SW 1271 (cell line): ENCODE measurements at places on chromosomes 4 and X.

GRCh38 chr4:10552591-10553280, 95.5 kb upstream of the ZNF518B start:
- no peak for DNase-seq

- no peak for DNase-seq
These were observed 24.7 kb downstream of the RPL9 start for GRCh38 chr4:39433878-39434492.

DNA sequence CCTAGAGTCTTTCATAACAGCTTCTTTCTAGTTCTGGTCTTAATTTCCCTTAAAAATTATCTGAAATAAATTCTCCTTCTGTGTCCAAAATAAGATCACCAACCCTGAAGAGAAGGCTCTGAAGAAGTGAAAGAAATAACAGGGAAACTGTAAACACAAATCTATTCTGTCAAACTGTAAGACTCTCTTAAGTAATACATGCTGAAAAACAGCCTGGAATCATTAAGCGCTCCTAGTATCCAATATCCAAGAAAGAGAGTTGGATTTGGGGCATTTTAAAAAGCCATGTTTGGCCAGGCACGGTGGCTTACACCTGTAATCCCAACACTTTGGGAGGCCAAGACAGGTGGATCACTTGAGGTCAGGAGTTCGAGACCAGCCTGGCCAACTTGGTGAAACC, 53.3 kb downstream of the RELL1 start:
- no peak for DNase-seq

- no peak for DNase-seq
These were observed 168.9 kb downstream of the DCK start for GRCh38 chr4:71162386-71162785.

GRCh38 chrX:118225711-118226428, 109.3 kb upstream of the KLHL13 start:
- no peak for DNase-seq

- no peak for DNase-seq
These were observed 69.6 kb downstream of the ENPP6 start for GRCh38 chr4:184147858-184148737.

DNA sequence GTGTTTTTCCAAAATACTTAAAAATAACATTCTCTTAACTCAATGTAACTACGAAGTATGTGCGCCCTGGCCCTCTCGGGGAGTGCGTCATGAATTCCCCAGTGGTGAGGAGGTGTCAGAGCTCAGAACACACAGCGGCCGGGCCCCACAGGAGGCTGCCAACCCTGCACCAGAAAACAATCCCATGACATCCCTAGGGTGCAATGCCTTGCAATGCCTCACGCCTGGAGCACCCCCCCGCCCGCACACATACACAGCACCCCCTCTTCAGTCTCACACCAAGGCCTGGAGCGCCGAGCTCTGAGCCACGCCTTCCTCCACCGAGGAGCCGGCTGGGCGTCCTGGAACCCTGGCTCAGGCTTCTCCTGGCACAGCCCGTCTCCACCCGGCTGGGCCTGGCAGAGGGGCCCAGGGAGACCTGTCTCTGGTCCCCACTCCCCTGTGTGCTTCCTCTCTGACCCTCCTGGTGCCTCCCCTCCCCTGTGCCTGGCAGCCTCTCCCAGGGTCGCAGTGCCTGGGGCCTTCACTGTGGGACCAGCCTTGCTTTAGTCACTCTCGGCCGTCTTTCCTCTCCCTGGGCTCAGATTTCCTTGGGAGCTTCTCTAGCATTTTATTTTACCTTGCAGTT, 108.2 kb upstream of the ADRA2C start:
- DNase-seq: no peak

- no peak for DNase-seq
These were observed 32.4 kb upstream of the SORCS2 start for GRCh38 chr4:7159923-7160322.

GRCh38 chrX:63809173-63809572, 24.2 kb upstream of the ARHGEF9 start:
- no peak for DNase-seq

- no peak for DNase-seq
These were observed 2.4 kb downstream of the RAB33A start for GRCh38 chrX:130174045-130174704.

- no peak for DNase-seq
These were observed 3.8 kb downstream of the ANKRD50 start for GRCh38 chr4:124708517-124709300.

DNA sequence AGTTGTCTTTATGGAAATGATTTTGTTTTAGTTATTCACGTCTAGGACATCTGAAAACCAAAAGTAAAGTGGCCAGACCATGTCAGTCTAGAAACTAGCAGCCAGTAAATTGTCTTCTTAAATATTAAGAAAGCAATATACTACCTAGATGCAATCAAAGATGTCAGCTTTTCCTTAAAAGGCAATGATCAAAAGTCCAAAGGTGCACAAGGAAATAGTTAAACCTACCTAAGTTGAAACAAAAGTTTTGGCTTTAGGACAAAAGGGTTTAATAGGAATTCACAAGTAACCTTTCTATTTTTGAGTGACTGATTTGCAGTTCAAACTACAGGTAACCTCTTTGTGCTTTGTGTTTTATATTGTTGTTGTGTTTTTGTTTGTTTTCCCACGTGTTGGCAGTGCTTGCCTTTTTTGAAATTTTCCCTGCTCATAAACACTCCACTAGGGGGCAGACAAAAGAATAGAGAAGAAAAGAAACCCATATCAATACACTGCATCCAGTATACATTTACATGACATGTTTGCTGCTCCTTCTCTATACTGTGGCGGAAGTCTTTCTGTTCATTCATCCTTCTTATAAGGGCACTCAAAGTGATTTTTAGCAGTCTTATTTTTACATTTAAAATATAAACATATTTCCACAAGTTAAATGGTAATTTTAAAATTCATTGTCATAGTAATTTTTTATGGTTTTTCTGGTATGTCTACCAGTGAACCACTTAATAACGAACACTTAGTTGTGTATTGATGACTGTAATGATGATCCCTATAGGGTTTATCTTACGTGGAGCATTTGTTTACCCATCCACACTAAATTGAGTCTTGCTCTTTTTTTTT, 62.7 kb downstream of the GAB1 start:
- DNase-seq: peak; percentile 17

DNA sequence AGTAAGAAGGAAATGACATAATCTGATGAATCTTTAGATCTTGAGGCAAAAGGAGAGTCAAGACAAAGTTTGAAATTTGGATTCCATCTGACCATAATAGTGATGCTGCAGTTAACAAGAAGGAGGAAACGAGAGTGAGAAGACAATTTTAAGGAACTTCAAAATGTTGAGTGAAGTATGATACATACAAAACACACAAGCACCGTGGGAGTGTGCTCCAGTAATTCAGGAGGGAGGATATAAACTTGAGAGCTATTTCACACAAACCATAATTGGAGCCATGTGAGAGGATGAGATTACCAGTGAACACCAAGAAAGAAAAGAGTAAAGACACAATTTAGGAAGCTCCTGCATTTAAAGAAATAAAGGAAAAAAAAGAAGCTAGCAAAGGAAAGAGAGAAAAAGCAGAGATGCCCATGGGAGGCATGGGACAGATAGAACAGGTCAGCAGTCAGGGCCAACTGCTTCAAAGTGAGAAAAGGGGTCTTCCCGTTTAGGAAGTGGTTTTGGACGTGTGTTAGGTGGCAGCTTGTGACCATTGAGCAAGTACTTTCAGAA, 150.7 kb upstream of the SLC7A11 start:
- no peak for DNase-seq
